ENCODE measurements at places on chromosomes 6 and 20.

- no peak for DNase-seq
- peaks cover 12% of the 10 kb centered on the region for H3K27me3 ChIP-seq
- H3K4me3 ChIP-seq, result no peak overlapping the region
- no peaks in the 10 kb centered on the region for H3K36me3 ChIP-seq
Measured at GRCh38 chr6:708237-708598, 15.3 kb upstream of the EXOC2 start.

GRCh38 chr6:31898383-31899011, 999 bp upstream of the EHMT2 start:
- DNase-seq, result no peak
- H3K4me3 ChIP-seq, result peak overlapping the region; percentile 98
- H3K27ac ChIP-seq, result peak overlapping the region; percentile 92
- H3K4me1 ChIP-seq, result peaks cover 30% of the 10 kb centered on the region
- no peaks in the 10 kb centered on the region for H3K27me3 ChIP-seq

- no peak overlapping the region for H3K27ac ChIP-seq
- no peak overlapping the region for H3K4me3 ChIP-seq
- H3K36me3 ChIP-seq, result no peaks in the 10 kb centered on the region
- DNase-seq, result no peak
Measured at GRCh38 chr20:39913274-39913673, 775.8 kb downstream of the MAFB start.

- peaks cover 20% of the 10 kb centered on the region for H3K27me3 ChIP-seq
- H3K36me3 ChIP-seq, result no peaks in the 10 kb centered on the region
- H3K4me3 ChIP-seq, result no peak within 1 kb of the TSS
- DNase-seq, result no peak
- peaks cover 2% of the 10 kb centered on the region for H3K4me1 ChIP-seq
Measured at GRCh38 chr20:63498960-63499337, at the start of gene EEF1A2. TSS of gene EEF1A2 (minus strand) at chr20:63499083. CDS start at chr20:63497763, 1,320 bp downstream.

DNA sequence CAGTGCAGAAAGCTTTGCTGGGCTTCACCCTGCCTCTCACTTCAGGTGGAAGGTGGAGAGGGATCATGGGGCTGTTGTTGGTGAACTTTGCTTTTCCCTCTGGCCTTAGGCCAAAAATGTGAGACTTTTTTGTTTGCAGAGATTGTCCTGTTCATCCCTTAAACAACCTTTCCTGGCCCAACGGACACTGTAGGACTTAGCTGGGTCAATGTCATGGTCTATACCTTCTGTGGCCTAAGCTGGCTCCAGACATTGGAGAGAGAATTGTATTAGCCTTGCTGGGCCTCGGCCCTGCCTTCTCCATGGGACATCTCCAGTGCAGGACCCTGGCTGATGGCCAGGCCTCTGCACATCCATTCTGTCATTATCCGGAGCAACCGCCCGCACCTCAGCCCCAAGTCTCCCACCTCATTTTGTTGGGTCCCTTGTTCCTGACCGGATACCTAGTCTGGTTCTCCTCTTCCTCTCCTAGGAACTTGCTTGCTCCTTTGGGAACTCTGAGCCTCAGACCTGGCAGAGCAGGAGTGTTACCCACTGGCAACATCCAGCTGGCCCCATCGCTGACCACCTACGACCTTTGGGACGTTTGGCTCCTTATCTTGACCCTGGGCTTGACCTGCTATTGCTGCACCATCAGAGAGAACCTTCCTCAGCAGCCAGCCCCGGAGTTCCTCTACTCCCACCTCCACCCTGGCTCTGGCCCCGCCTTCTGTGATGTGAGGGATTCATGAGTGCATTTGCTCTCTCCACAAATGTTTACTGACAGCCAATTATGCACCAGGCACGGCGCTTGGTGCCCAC, 128.2 kb downstream of the BANF2 start:
- no peak for DNase-seq
- no peak overlapping the region for H3K27ac ChIP-seq
- no peak overlapping the region for H3K4me3 ChIP-seq
- H3K4me1 ChIP-seq, result peaks cover 17% of the 10 kb centered on the region
- no peaks in the 10 kb centered on the region for H3K27me3 ChIP-seq

- no peaks in the 10 kb centered on the region for H3K36me3 ChIP-seq
- H3K27me3 ChIP-seq, result no peaks in the 10 kb centered on the region
- H3K4me1 ChIP-seq, result no peaks in the 10 kb centered on the region
- no peak for DNase-seq
Measured at GRCh38 chr6:102746941-102747340, 1353.4 kb downstream of the GRIK2 start.

- H3K27me3 ChIP-seq, result peaks cover 17% of the 10 kb centered on the region
- no peak overlapping the region for H3K27ac ChIP-seq
- no peaks in the 10 kb centered on the region for H3K36me3 ChIP-seq
- H3K4me1 ChIP-seq, result peaks cover 15% of the 10 kb centered on the region
Measured at GRCh38 chr6:13873288-13874190, 51.2 kb upstream of the RNF182 start.

DNA sequence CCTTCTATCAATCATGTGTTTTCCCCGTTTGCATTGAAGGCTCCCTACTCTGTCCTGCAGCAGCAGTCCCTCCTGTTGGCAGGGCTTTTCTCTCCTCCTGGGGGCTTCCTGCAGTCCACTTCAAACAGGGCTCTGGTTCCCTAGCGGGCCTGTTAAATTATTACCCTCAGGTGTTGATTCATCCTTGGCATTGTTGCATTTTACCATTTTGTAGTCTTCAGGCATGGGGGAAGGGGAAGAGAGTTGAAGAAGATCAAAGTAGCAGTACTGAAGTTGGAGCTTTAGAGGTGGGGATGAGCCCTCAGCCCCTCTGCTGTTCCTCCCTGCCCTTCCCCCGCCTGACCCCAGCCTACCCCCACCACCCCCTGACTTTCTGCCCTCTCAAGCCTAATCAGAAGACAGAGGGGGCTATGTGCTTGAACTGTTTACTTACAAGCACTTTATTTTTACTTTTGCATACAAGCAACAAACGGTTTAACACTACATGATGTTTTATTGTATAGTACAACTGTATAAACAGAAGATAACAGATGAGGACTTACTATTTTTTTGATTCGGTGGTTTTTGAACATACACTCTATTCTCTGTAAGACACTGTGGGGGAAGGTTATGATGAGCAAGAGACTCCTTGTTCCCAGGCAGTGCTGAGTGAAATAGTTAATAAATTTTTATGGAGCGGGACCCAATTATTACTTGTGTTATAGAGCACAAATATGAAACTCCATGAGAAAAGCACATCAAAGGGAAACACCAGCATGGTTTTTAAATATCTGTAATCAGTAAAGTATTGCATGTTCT, 169.7 kb downstream of the EYA4 start:
- DNase-seq, result no peak
- H3K4me3 ChIP-seq, result no peak overlapping the region
- H3K36me3 ChIP-seq, result no peaks in the 10 kb centered on the region
- H3K27ac ChIP-seq, result no peak overlapping the region
- no peaks in the 10 kb centered on the region for H3K27me3 ChIP-seq
- H3K4me1 ChIP-seq, result no peaks in the 10 kb centered on the region

DNA sequence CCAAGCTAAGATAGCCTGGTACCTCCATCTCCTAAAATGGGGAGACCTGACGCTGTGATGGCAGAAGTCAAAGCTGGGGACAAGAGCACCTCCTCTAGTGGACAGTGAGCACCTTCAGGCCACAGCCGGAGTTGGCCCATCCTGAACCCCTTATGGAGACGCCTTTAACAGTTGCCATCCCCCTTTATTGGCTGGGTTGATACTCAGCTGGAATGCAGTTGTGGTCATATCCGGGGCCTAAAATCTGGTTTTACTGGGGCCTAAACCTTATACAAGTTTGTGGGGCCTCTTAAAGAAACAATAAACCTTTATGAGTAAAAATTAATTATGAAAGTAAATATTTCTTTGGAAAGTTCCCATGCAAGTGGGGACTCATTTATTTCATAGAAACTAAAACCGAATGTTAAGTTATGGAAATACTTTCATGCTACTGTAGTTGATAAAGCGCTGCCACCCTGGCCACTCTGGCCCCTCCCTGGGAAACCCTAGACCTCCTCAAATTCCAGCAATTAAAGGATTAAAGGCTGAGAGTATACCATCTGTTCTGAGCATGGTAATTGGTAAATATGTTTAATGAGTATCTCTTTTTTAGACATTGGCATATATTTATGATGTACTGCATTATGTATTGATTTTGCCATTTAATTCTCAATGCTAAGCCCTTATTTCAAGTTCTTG, 95.1 kb upstream of the SASH1 start:
- H3K27ac ChIP-seq, result no peak overlapping the region
- H3K27me3 ChIP-seq, result peaks cover 4% of the 10 kb centered on the region
- no peaks in the 10 kb centered on the region for H3K36me3 ChIP-seq
- no peak for DNase-seq
- H3K4me1 ChIP-seq, result no peaks in the 10 kb centered on the region

DNA sequence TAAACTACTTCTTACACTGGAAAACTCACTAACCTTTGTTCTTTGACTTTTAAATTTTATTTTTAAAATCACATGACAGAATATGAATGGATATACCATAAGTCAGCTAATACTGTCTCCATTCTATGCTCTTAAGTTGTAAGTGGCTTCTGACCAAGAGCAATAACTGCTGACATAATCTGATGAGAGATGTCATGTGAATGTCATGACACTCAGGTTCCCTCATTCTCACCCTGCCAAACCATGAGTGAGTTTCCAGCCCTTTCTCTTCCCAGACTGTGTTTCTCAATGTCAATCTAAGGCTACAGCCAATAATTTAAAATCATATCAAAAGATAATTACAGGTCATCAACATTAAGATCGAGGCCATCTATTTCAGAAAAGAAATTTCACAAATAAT, 39.7 kb downstream of the KIF16B start:
- no peak for DNase-seq
- no peak overlapping the region for H3K27ac ChIP-seq
- no peaks in the 10 kb centered on the region for H3K27me3 ChIP-seq
- H3K36me3 ChIP-seq, result no peaks in the 10 kb centered on the region
- H3K4me3 ChIP-seq, result no peak overlapping the region

GRCh38 chr20:2088891-2089290, 12.7 kb upstream of the STK35 start:
- no peak for DNase-seq
- H3K4me3 ChIP-seq, result no peak overlapping the region
- H3K27ac ChIP-seq, result no peak overlapping the region
- H3K4me1 ChIP-seq, result peaks cover 4% of the 10 kb centered on the region

DNA sequence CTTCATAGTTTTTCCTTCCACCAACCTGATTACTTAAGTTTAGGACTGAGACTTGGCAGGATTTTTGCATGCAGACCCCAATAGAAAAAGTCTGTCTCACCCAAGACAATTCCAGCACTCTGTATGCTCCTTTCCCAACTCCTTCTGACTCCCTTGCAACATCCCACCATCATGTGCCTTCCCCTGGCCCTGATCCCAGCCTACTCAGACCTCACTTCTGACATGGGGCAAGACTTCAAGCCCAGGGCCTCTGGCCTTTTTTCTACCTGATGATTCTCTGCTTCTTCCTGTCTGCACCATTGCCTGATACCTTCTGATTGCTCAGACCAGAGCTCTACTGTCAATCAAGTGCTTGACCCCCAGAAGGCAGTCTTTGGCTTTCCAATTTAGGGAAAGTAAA, 96.6 kb downstream of the HAO1 start:
- DNase-seq, result no peak
- H3K27me3 ChIP-seq, result no peaks in the 10 kb centered on the region
- no peak overlapping the region for H3K4me3 ChIP-seq
- no peaks in the 10 kb centered on the region for H3K4me1 ChIP-seq

- H3K27me3 ChIP-seq, result no peaks in the 10 kb centered on the region
- no peak for DNase-seq
- H3K4me1 ChIP-seq, result peaks cover 25% of the 10 kb centered on the region
- no peak overlapping the region for H3K27ac ChIP-seq
- no peak overlapping the region for H3K4me3 ChIP-seq
Measured at GRCh38 chr6:13445005-13445743, 42.2 kb downstream of the GFOD1 start.

GRCh38 chr6:148888856-148889255, 142.0 kb downstream of the UST start:
- peaks cover 2% of the 10 kb centered on the region for H3K4me1 ChIP-seq
- no peak overlapping the region for H3K27ac ChIP-seq
- no peak for DNase-seq

DNA sequence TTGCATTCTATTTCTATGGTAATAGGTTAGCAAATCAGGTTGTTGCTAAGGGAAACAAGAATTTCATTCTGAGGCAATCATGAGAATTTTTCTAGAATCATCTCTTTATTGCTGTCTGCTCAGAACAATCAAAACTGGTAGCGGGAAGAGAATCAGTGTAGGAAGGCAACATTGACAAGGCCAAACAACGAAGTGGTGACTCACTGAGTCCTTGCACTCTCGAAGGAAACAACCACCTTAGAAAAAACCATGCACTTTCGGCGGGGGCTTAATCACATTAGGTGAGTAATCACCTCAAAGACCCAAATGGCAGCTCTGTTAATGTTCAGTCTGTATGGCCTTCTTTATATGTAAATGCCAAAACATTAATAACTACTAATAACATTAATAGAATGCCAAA, 78.8 kb upstream of the MAP7 start:
- no peaks in the 10 kb centered on the region for H3K27me3 ChIP-seq
- no peak for DNase-seq
- no peak overlapping the region for H3K27ac ChIP-seq
- H3K36me3 ChIP-seq, result peaks cover 12% of the 10 kb centered on the region
- H3K4me3 ChIP-seq, result no peak overlapping the region
- peaks cover 2% of the 10 kb centered on the region for H3K4me1 ChIP-seq

- H3K27me3 ChIP-seq, result peaks cover 9% of the 10 kb centered on the region
- DNase-seq, result no peak
- no peaks in the 10 kb centered on the region for H3K36me3 ChIP-seq
- no peaks in the 10 kb centered on the region for H3K4me1 ChIP-seq
Measured at GRCh38 chr6:154432533-154433476, 76.2 kb upstream of the IPCEF1 start.

- DNase-seq, result no peak
- no peaks in the 10 kb centered on the region for H3K36me3 ChIP-seq
- H3K4me3 ChIP-seq, result no peak overlapping the region
- H3K27me3 ChIP-seq, result no peaks in the 10 kb centered on the region
- H3K4me1 ChIP-seq, result peaks cover 6% of the 10 kb centered on the region
Measured at GRCh38 chr6:47832386-47833100, 50.7 kb downstream of the OPN5 start.

DNA sequence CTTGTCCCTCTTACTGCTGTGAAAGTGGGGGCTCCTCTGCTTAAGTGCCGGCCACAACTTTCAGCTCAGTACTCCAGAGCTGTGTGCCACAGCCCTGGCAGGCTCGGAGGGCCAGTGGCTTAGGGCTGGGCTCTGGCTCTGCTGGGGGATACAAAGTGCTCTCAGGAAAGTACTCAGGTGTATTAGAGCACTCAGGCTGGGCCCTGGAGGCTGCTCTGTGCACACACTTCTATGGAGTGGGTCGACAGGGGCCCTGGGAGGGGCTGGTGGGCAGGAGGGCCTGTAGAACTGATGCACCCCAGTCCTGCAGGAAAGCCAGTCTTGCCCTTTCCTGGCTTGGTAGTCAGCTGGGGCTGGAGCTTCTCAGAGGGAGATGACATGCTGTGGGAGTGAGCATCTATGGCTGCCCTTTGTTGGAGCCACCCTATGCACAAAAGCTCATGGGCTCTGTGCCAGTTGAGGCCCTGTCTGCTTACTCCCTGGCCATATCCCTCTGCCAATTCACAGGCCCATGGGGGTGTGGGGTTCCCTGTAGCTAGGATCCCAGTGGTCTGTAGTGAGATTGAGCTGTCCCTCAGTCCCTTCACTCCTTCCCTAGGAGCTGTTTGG, 22.0 kb downstream of the CENPW start:
- peaks cover 6% of the 10 kb centered on the region for H3K36me3 ChIP-seq
- no peak overlapping the region for H3K4me3 ChIP-seq
- no peaks in the 10 kb centered on the region for H3K4me1 ChIP-seq
- DNase-seq, result no peak

Measured in activated T-helper 2 cell treated with anti-CD3 and anti-CD28 coated beads, Interferon-gamma antibody, Interleukin-2, Interleukin-4, amounts not matched to agents 10 μg/mL and 5 μg/mL and 100 μg/mL, durations not matched to agents 14 hours and 24 hours and 36 hours (primary cell).